Fibroblast of villous mesenchyme (primary cell): ENCODE measurements at places on chromosomes 6 and 20.

- peak; percentile 25 for DNase-seq
Measured at GRCh38 chr20:3242172-3242692, 3.2 kb upstream of the SLC4A11 start.

GRCh38 chr20:63150911-63151531, 64.9 kb downstream of the YTHDF1 start:
- DNase-seq: no peak

DNA sequence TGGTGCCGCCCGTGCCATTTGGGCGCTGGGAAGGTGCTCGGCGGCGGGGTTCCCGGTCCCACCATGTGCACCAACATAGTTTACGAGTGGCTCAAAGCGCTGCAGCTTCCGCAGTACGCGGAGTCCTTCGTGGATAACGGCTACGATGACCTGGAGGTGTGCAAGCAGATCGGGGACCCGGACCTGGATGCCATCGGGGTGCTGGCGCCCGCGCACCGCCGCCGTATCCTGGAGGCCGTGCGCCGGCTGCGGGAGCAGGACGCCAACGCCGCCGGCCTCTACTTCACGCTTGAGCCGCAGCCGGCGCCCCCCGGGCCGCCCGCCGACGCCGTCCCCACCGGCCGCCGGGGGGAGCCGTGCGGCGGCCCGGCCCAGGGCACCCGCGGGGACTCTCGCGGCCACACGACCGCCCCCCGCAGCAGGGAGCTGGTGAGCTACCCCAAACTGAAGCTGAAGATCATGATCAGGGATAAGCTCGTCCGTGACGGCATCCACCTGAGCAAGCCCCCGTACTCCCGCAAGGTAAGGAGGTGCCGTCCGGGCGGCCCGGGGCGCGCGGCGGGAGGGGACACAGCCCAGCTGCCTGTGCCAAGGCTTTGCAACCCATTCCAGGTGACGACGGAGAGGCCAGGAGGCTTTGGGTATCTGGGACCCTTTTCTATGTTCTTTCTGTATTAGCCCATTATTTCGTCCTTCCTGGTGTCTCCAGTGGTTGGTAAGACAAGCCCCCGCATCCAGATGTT, 547 bp downstream of the SAMD5 start:
- DNase-seq: no peak

DNA sequence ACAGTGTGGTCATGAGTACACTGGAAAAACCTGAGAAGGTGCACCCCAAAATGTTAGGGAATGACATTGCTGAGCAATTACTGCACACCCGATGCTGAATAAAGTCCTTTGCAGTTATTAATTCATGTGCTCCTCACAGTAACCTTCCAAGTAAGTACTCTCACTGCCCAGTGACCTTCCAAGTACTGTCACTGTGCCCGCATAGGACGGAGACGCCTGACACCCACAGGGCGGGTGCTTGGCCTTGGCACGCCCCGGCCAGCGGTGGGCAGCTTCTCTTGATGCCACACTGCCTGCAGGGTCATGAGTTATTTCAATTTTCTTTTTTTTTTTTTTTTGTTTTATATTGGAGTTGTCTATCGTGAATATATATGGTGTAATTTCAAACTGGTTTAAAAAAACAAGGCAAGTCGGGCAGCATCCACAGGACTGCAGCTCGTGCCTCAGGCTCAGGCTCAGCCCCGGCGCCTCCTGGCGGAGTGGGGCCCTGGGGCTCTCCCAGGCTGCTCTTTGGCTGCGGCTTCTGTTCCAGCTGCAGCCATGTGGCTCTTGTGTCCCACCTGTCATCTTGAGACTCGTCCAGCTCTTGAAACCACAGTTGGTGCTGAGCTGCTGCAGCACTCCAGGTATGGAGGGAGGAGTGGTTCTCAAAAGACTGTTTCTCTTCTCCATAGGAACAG, 27.0 kb downstream of the PNLDC1 start:
- DNase-seq: no peak

DNA sequence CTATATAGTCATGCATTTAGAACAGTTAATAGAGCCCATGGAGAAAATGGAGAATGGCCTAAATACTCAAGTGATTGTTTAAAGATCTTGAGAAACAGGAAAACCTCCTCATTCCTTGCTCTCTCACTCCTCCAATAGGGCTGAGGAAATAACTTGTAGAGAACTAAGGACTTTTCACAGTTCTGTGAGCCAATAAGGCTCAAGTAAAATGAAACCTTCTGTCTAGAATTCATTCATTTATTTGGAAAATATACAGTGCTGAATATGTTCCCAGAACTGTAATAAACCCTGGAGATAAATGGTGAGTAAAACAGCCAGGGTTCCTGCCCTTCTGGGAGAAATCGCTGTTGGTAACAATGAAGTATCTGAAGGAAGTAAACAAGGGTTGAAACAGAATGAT, 35.3 kb downstream of the ELOVL2 start:
- DNase-seq: peak; percentile 86

DNA sequence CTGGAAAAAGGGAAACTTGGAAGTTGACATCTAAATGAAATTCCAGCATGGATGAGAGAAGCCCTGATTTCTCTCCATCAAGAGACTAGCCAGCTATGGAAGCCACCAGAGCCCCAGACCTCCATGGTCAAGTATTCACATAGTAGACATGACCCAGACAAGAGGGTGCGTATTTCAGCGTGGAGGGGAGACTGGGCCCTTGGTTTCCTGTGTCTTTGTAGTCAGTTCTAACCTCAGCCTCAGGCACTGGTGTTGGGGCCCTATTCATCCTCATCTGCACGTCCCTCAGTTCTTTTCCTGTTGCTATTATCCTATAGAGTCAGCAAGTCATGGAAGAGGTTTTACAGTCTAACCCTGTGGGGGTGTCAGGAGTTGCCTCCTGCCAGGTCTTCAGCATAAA, 12.5 kb downstream of the GNL1 start:
- DNase-seq: no peak

GRCh38 chr6:98687752-98688151, 146.6 kb upstream of the POU3F2 start:
- no peak for DNase-seq

- no peak for DNase-seq
Measured at GRCh38 chr6:125904871-125905270, 51.7 kb upstream of the HINT3 start.

GRCh38 chr6:112431803-112432202, 84.7 kb downstream of the RFPL4B start:
- no peak for DNase-seq

DNA sequence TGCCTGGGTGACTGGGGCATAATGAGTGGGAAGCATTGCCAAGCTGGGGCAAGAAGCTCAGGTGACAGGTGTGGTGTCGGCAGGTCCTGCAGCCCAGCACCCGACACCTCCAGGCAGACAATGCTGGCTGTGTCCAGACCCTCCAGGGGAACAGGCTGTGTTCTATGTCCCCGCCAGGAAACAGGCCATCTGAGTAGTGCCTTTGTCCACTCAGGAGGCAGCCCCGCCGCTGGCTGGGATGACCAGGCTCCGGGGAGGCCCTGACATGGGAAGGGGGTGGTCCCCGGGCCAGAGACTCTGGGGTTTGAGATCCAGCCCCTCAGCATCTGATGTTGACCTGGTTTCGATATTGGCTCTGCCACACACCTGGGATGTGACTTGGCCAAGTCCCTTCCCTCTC, 28.4 kb downstream of the SNPH start:
- DNase-seq: no peak

- no peak for DNase-seq
Measured at GRCh38 chr6:90293319-90293953, 3.2 kb downstream of the BACH2 start.

DNA sequence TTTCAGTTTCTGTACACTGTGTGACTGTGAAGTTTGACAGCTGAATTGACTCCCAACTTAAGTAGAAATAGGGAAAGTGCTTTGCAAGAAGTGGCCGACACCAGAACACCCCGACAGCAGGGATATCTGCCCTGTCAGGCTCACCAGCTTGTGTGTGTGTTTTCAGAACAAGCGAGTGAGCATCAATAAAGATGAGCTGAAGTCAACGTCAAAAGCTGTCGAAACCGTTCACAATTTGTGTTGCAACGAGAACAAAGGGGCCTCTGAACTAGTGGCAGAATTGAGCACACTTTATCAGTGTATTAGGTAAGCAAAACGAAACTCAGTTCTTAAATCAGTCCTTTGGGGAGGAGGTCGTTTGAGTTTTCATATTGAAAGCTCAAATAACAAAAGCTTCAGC, 10.7 kb downstream of the NELFCD start:
- no peak for DNase-seq

GRCh38 chr6:157800420-157801237, 22.4 kb upstream of the SNX9 start:
- peak; percentile 51 for DNase-seq

GRCh38 chr20:60669211-60669610, 582.9 kb upstream of the CDH4 start:
- DNase-seq: no peak

DNA sequence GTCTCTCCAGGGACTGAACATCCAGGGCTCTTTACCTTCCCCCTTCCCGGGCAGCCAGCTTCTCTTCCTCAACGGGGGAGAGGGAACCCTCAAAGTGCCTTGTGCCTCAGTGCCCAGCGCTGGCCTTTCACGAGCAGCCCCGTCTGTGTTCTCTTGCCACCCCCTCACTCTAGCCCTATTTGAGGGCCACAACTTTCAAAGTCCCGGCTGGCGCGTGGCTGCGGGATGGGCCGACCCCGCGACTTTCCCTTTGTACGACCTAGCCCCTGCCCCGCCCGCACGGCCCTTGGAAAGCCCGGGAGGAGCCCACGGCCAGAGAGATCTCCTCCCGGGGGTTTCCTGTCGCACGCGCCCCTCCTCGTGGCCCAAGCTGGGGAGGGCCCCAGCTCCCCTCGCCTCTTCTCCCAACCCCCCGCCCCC, 559 bp downstream of the SCRT2 start:
- no peak for DNase-seq

GRCh38 chr20:8435285-8436035, 303.4 kb downstream of the PLCB1 start:
- no peak for DNase-seq

- DNase-seq: peak; percentile 56
Measured at GRCh38 chr6:119346450-119346849, 3.1 kb downstream of the MAN1A1 start.

- DNase-seq: no peak
Measured at GRCh38 chr20:35131934-35132333, 15.2 kb downstream of the EDEM2 start.

DNA sequence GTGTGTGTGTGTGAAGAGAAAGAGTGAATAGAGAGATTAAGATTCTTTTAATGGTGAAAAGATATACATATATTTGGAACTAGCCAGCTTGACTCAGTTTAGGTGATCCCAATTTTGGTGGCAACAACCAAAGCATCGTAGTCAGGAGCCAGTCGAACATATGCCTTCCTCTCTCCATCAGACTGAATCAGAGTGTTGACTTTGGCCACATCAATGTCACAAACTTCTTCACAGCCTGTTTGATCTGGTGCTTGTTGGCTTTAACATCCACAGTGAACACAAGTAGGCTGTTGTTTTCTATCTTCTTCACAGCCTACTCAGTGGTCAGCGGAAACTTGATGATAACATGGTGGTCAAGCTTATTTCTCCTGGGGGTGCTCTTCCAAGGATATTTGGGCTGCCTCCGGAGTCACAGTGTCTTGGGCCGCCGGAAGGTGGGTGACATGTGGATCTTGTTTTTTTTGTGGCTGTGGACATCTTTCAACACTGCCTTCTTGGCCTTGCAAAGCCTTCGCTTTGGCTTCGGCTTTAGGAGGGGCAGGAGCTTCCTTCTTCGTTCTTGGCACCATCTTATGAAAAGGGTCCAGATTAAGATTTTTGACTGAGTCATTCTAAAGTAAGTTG, 3.4 kb downstream of the HLA-F start:
- no peak for DNase-seq

DNA sequence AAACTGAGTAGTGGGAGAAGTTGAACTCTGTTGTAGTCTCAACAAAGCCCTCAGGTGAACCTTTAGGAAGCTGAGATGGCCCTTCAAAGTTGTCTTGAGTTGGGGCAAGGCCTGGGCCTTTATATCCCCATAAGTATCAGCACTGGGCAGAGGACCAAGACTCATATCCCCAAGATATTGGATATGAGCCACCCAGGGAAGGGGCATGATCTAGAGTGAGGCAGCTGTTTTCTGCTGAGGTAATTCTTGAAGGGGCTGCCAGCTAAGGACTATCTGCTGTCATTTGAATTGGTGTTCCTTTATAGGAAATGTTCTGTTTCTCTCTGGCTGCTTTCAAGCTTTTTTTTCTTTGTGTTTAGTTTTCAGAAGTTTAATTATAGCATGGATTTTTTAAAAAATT, 140.7 kb upstream of the FLRT3 start:
- no peak for DNase-seq

DNA sequence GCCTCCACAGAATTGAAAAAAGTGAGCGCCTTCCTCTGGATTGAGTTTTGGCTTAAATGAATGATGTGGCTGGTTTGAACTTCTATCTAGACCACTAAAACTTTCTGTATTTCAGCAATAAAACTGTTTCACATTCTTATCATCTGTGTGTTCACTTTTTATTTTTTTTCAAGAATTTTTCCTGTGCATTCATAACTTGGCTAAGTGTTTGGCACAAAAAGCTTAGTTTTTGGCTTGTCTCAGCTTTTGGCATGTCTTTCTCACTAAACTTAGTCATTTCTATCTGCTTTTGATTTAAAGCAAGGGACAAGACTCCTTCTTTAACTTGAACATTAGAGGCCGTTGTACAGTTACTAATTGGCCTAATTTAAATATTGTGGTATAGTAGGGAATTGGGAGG, 1015.1 kb downstream of the EPHA7 start:
- DNase-seq: no peak

GRCh38 chr6:101682937-101683336, 289.4 kb downstream of the GRIK2 start:
- DNase-seq: no peak

GRCh38 chr6:64049736-64050135, 414.1 kb downstream of the PHF3 start:
- no peak for DNase-seq
